Myocyte (in vitro differentiated cells): ENCODE measurements at places on chromosomes 4 and X.
A peak's percentile ranks its signal among the peaks of the same experiment; 100 is the strongest.

DNA sequence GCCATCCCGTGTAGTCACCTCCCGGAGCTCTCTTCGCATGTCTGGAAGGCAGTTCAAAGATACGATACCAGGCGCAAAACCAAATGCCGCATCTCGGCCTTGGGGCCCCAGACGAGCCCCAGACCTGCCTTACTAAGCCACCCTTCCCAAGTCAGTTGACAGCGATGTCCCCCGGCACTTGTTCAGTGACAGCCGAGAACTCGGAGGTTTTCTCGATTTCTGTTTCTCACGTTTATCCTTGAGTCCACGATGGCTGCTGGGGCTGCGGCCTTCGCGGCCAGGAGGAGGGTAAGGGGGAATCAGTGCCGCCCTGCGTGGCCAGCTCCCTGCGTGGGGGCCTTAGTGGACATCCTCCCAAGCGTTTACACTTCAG, 7.3 kb downstream of the MAEA start:
- DNase-seq: no peak

DNA sequence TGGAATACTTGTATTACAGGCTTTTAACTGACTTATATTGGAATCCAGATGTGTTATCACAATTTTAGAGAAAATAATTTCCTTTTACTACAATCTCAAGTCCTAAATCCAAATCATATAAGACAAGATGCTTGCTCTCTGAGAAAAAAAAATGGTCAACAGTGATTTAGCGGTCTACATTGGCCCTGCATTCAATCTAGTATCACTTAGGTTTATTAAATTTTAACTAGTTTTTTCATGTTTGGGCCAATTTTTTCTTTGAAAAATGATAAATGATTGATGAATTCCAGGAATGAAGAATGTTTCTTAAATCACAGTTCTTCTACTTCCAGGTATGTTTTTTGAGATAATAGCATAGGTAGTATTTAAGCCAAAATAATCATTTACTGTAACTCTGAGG, 2.8 kb upstream of the FGG start:
- DNase-seq: no peak

DNA sequence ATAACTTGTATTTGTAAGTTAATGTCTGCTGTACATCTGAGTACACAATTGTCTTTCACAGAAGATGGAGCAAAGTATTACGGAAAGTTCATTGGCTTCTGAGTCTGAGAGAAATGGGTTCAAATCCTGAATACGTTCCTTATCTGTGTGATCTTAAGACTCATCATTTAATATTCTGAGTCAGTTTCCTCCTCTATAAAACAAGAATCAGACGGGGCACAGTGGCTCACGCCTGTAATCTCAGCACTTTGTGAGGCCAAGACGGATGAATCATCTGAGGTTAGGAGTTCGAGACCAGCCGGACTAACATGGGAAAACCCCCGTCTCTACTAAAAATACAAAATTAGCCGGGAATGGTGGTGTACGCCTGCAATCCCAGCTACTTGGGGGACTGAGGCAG, 57.8 kb downstream of the APBB2 start:
- DNase-seq: no peak

DNA sequence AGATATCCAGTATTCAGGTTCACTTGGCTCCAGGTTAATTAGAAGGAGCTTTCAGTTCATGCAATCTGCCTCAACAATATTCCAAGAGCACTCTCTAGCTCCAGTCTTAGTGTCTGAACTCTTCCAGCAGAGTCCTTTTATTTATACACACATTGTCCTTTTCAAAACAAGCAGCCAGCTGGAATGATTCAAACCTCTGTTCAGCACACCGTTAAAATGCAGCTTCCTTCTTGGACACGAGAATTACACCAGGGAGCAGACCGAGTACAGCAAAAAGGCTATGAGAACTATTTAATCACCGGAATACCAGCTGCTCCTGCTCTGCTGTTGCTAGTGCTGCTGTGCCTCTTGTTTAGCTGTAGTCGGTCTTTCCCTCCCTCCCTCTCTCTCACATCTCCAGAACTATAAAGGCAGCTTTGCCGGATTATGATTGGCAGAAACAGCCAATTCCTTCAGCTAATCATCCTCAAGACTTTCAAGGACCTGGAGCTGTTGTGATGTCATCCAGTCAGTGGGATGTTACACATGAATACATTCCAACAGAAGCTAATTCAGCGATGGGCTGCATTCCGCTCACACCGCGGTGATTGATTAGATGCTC, at the start of gene NDST4:
Gene NDST4 (minus strand): TSS at position 115 of the 601 bp plus-strand sequence. CDS start 36,584 bp downstream, outside the sequence.
- peak; percentile 56 for DNase-seq

- peak; percentile 23 for DNase-seq
Measured at GRCh38 chrX:151974336-151975227, at the start of gene GABRE. Gene GABRE, minus strand, starts transcription at chrX:151974676. Its CDS starts 51 bp downstream, at chrX:151974625.

DNA sequence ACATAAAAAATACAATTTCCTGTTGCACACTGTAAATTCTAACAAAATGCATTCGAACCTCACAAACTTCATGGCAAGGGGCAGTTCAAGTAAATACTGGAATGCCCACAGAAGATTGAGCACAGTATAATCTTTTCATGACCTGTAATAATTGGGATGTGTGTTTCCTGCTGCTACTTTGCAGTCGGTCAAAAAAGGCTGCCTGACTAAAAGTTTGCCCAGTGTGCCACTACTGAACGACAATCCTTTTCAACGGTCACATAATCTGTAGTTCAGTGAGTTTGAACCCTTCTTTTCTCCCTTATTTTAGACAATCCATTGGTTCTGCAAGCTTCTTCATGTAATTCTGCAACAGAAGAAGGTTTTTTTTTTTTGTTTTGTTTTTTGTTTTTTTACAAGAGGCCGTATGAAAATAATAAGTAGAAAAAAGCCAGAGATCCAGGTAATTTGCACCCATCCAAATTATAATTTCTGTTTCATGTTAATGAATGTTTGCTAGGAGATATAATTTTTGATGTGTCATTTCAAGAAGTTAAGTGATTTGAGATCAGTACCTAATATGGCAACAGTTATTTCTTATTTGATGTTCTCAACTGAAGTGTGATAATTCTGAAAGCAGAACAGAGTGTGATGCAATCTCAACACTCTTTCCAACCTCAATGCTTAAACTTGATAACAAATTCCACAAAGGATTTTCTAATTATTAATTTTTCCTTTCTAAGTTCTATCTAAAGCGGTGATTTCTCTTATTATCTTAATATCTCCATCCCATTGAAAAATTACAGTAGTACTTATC, 237.6 kb downstream of the FSTL5 start:
- no peak for DNase-seq

DNA sequence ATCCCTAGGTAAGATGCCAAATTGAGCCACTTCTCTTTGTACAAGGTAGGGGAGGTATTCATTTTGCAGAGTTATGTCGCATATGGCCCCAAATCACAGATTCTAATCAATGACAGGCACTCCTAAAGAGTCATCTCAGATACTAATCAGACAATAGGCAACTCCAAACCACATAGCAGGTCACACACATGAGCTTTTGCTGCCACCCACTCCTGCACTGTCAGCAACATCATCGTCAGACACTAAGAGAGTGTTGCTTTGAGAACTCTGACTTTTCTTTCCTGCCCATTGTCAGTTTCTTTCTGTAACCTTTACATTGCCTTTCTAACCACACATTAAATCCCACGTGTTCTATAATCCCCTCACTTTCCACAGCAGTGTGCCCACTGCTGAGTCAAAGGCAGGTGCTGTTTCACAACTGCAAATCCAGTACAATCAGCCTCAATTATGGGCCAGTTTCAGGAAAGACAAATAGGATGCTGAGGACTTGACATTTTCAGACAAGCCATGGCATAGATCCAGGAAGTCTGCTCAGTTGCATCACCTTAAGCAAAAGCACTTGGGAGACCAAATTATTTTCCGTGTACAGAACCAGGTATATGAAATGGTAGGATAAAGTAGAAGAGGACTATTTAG, 23.5 kb downstream of the TMEM31 start:
- no peak for DNase-seq

DNA sequence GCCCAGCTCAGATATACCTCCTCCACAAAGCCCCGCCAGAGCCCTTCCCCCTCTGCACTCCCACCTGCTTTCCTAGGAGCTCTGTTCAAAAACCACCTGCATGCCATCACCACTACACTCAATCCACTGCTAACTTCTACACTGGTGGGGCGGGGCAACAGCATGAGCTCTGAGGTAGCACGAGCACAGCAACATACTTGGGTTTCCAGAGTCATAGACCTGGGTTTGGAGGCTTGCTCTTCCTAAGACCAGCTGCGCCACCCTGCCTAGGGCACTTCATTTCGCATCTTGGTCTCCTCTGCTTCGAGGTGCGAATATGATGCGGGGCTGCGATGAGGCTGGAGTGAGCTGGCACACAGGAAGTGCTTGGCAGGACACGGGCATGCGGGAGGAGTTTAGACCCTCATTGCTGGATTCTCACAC, 3.6 kb downstream of the SASH3 start:
- DNase-seq: no peak

- peak; percentile 64 for DNase-seq
Measured at GRCh38 chr4:144906181-144906925, 191.6 kb downstream of the ANAPC10 start.

GRCh38 chrX:102835504-102836146, 101.4 kb upstream of the RAB40AL start:
- no peak for DNase-seq
